ENCODE measurements at places on chromosomes 3 and 15. TPM values are rescaled to one million over a fixed set of nuclear protein-coding genes. Genes with fewer than 3 reads are reported as not detected.

The H1-8 gene
- not detected for total RNA-seq

The RASGRP1 gene
- total RNA-seq, result 0.35 TPM

DNA sequence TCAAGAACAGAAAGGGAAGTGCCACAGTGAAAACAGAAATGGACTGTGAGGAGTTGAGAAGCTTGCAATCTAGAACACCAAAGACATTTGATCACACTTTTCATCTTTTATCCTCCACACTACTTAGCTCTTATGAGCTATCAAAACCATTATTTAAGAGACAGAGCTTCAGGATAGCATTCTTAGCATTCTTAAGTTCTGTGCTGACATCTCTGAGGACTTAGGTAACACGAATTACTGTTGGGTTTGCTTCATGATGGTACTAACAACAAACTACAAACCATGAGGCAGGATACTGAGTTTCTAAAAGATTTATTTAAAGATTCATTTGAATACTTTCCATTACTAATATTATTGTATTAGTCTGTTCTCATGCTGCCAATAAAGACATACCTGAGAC, 1038.6 kb downstream of the TUSC7 start:
- no peaks in the 10 kb centered on the region for H3K27me3 ChIP-seq
- H3K36me3 ChIP-seq, result no peaks in the 10 kb centered on the region
- no peak for DNase-seq
- no peaks in the 10 kb centered on the region for H3K4me1 ChIP-seq
- H3K27ac ChIP-seq, result no peak overlapping the region

The ISLR2 gene
- total RNA-seq, result 1.4 TPM

DNA sequence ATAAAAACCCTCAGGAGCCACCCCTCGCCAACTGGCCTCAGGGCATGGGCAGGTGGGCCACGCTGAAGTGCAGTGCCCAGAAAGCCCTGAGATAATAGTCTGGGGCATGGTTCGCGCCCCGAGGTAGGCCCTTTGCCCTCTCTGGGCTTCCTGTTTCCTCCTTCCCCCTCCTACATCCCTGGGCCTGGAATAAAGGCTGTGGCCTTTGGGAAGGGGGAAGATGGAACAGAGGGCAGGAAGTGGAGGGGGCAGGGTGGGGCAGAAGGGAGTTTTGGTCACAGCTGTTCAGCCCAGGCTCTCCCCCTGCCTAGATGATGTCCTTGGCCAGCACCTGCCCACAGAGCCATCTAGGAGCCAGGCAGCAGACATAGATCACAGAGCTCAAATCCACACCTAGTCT, 11.3 kb downstream of the CSRNP1 start:
- peaks cover 57% of the 10 kb centered on the region for H3K4me1 ChIP-seq
- H3K36me3 ChIP-seq, result peaks cover 56% of the 10 kb centered on the region
- H3K27me3 ChIP-seq, result no peaks in the 10 kb centered on the region
- H3K27ac ChIP-seq, result peak overlapping the region; percentile 13
- DNase-seq, result no peak
- H3K4me3 ChIP-seq, result no peak overlapping the region

DNA sequence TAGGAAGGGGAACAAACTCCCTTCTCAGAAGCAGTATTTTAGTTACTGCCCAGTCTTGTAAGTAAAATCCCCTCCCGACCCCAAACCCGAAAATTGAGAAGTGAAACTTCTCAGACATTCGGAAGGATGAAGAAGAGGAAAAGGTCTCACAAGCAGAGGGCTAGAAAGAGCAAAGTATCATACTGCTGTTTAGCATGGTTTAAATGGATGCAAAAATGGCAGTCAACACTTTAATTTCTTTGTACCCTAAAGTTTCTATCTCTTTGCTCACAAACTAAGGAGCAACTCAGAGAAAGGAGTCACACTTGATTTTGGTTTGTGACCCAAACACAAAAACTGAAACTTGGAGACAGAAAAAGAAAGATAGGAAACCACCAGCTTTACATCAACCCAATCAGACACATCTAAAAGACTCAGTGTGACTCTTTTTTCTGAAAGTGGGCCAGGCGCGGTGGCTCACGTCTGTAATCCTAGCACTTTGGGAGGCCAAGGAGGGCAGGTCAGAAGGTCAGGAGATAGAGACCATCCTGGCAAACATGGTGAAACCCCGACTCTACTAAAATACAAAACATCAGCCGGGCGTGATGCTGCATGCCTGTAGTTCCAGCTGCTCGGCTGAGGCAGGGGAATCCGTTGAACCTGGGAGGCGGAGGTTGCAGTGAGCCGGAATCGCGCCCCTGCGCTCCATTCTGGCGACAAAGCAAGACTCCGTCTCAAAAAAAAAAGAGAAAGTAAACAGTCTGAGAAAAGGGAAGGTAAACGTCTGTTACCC, 63.2 kb upstream of the ATP11B start:
- no peak overlapping the region for H3K27ac ChIP-seq
- H3K4me3 ChIP-seq, result no peak overlapping the region
- no peaks in the 10 kb centered on the region for H3K36me3 ChIP-seq
- no peak for DNase-seq

- H3K27ac ChIP-seq, result no peak overlapping the region
- H3K4me1 ChIP-seq, result no peaks in the 10 kb centered on the region
- no peak for DNase-seq
- H3K4me3 ChIP-seq, result no peak overlapping the region
Measured at GRCh38 chr3:52651592-52651991, 34.1 kb downstream of the PBRM1 start.

The KLHL6 gene
- 1.5 TPM for total RNA-seq

DNA sequence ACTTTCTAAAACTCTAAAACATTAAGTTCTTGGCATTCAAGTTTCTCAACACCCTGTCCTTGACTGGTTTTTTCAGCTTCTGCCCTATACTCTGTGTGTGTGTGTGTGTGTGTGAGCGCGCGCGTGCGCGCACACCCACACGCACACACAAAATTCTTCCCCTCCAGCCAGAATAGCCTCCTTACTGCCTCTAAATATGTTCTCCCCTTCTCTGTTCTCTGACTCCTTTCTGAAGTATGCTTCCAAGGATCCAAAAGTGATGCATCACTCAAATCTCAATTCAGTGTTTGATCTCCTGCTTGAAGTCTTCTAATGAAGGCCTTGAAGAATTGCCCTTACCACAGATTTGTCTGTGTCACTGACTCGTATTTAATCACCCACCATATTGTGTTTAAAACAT, 129.8 kb downstream of the SLC25A26 start:
- no peak overlapping the region for H3K4me3 ChIP-seq
- DNase-seq, result no peak
- H3K36me3 ChIP-seq, result peaks cover 3% of the 10 kb centered on the region

GRCh38 chr3:126835472-126836219, 131.6 kb downstream of the CHCHD6 start:
- no peak overlapping the region for H3K4me3 ChIP-seq
- no peaks in the 10 kb centered on the region for H3K4me1 ChIP-seq
- H3K27ac ChIP-seq, result no peak overlapping the region
- H3K27me3 ChIP-seq, result no peaks in the 10 kb centered on the region

GRCh38 chr3:98811048-98811447, 47.9 kb downstream of the ST3GAL6 start:
- H3K4me3 ChIP-seq, result no peak overlapping the region
- no peak overlapping the region for H3K27ac ChIP-seq
- H3K27me3 ChIP-seq, result no peaks in the 10 kb centered on the region
- peaks cover 28% of the 10 kb centered on the region for H3K36me3 ChIP-seq

GRCh38 chr3:129195731-129196256, 12.1 kb upstream of the CNBP start:
- H3K27ac ChIP-seq, result peak overlapping the region; percentile 49
- H3K27me3 ChIP-seq, result no peaks in the 10 kb centered on the region
- no peaks in the 10 kb centered on the region for H3K36me3 ChIP-seq
- no peak overlapping the region for H3K4me3 ChIP-seq
- DNase-seq, result peak; percentile 84

DNA sequence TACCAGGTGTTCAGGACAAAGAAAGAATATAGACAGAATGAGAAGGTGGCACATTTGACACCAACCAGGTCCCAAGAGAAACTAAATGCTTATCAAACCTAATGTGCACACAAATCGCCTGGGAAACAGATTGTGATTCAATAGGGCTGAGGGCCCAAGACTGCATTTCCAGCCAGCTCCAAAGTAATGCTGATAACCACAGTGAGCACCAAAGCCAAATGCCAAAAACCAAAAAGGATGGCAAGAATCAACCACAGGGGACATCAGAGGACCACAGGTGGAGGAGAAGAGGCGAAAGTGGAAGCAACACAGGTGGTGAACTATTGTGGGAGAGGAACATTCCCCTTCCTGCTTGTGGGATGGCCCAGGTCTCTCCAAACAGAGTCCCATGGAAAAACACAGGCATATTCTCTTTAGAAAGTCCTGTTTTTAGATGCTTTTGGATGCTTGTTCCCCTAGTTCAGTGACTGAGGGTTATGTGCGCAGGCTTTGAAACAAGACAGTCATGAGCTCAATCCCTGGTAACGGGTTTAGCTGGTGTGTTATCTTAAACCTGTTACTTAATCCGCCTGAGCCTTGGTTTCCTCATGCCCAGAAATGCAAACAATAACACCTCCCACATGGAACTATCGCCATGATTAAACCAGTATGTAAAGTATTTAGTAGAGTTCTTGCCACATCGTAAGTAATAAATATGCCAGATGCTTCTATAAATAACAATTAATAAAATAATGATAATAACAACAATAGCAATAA, 241.7 kb downstream of the ATP8B4 start:
- H3K27ac ChIP-seq, result peak overlapping the region; percentile 89
- DNase-seq, result peak; percentile 42
- no peak overlapping the region for H3K4me3 ChIP-seq
- H3K36me3 ChIP-seq, result no peaks in the 10 kb centered on the region
- peaks cover 18% of the 10 kb centered on the region for H3K4me1 ChIP-seq

DNA sequence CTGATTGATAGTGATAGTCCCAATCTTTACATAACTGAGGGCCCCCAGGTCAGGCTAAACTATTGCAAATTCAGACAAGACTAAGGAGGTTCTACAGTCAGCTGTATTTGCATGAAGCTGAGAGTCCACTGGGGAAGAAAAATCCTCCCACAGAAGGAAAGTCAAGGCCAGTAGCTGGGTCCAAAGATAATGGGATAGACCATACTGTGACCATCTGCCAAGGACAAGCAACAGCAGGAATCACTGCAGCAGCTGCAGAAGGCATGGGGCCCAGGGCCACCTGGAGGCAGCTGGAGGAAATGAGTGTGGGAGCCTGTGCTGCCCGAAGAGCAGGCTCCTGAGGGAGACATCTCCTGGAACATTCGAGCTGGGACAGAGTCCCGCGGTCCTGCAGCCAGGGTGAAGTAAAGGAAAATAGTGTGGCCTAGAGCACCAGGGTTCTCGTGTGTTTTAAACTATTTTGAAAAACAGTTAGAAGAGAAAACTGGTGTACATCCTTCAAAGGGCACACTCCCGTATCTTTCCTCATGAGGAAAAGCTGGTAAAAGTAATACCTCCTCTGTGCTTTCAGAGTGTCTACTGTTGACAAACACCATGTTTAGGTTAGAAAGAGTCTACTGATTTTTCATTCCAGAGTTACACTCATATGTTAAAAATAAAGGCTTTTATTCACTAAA, 13.2 kb upstream of the TMEM212 start:
- H3K4me3 ChIP-seq, result no peak overlapping the region
- peak; percentile 96 for DNase-seq
- H3K27ac ChIP-seq, result peak overlapping the region; percentile 77
- H3K27me3 ChIP-seq, result no peaks in the 10 kb centered on the region
- H3K4me1 ChIP-seq, result peaks cover 15% of the 10 kb centered on the region

The C3orf80 gene
- 0.13 TPM for total RNA-seq

The C3orf49 gene
- total RNA-seq, result not detected

GRCh38 chr3:38949994-38950393, 101.8 kb downstream of the SCN11A start:
- H3K27me3 ChIP-seq, result no peaks in the 10 kb centered on the region
- H3K27ac ChIP-seq, result no peak overlapping the region
- no peaks in the 10 kb centered on the region for H3K36me3 ChIP-seq
- no peak for DNase-seq

The PDZRN3 gene
- 57.1 TPM for total RNA-seq

DNA sequence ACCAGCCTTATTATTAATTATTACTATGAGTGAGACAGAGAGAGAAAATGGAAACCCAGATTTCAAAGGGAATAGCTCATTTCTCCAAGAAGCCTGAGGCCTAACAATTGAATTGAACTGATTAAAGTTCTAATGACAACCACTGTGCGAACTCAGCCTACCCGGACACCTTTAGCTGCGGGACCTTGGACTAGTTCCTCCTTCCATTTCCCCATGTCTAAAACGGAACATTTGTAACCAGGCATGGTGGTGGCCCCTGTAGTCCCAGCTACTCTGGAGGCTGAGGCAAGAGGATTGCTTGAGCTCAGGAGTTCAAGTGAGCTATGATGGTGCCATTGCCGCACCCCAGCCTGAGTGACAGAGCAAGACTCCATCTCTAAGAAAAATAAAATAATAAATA, 16.4 kb upstream of the RTP2 start:
- no peak overlapping the region for H3K27ac ChIP-seq
- peaks cover 10% of the 10 kb centered on the region for H3K36me3 ChIP-seq
- no peak overlapping the region for H3K4me3 ChIP-seq

- H3K4me3 ChIP-seq, result no peak overlapping the region
- DNase-seq, result no peak
- H3K4me1 ChIP-seq, result peaks cover 8% of the 10 kb centered on the region
Measured at GRCh38 chr3:42493126-42493797, 9.2 kb upstream of the VIPR1 start.

GRCh38 chr3:110989446-110989845, 82.2 kb upstream of the NECTIN3 start:
- no peaks in the 10 kb centered on the region for H3K36me3 ChIP-seq
- DNase-seq, result no peak
- no peaks in the 10 kb centered on the region for H3K4me1 ChIP-seq
- no peak overlapping the region for H3K4me3 ChIP-seq

DNA sequence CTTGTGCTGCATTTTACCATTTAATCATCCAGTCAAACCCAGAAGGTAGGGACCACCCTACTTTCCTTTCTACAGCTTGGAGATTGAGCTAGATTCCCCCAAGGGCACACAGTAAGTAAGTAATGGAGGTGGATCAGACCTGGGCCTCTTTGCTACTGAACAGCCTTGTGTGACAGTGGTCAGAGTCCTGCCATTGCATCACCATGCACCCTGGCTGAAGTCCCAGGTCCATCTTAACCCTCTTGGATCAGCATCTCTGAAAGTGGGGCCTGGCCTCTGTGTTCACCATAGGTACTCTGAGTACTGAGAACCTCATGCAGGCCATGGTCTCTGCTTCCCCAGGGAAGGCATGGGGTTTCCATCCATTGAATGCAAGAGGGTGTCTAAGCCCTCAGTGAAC, 34.5 kb upstream of the ATP10A start:
- no peak overlapping the region for H3K4me3 ChIP-seq
- peaks cover 24% of the 10 kb centered on the region for H3K4me1 ChIP-seq
- no peak for DNase-seq
- H3K27ac ChIP-seq, result no peak overlapping the region
- no peaks in the 10 kb centered on the region for H3K36me3 ChIP-seq
- no peaks in the 10 kb centered on the region for H3K27me3 ChIP-seq

The SPINK8 gene
- not detected for total RNA-seq

The SERPINI2 gene
- total RNA-seq, result 0.04 TPM

- peak overlapping the region; percentile 99 for H3K27ac ChIP-seq
- peak; percentile 23 for DNase-seq
- peaks cover 1% of the 10 kb centered on the region for H3K36me3 ChIP-seq
- H3K4me3 ChIP-seq, result no peak overlapping the region
- H3K4me1 ChIP-seq, result peaks cover 8% of the 10 kb centered on the region
Measured at GRCh38 chr3:179452872-179453271, 1.6 kb upstream of the GNB4 start.
